ENCODE measurements at places on chromosomes 6 and 20. TPM values are rescaled to one million over a fixed set of nuclear protein-coding genes. Genes with fewer than 3 reads are reported as not detected.

DNA sequence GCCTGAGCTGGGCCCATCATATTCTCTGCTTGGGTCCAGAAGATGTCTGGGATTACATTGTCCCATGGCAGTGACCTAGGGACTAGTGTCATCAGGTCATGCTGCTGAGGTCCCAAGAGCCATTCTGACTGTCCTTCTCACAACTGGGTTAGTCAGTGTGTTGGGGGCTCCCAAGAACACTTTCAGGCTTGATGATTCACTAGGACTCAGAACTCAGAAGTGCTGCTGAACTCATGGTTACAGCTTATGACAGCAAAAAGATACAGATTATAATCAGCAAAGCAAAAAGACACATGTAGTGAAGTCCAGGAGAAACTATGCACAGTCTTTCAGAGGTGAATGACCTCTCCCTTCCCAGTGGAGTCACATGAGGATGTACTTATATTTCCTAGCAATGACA is 107.8 kb downstream of the SYNE1 start:
- DNase-seq: no peak

DNA sequence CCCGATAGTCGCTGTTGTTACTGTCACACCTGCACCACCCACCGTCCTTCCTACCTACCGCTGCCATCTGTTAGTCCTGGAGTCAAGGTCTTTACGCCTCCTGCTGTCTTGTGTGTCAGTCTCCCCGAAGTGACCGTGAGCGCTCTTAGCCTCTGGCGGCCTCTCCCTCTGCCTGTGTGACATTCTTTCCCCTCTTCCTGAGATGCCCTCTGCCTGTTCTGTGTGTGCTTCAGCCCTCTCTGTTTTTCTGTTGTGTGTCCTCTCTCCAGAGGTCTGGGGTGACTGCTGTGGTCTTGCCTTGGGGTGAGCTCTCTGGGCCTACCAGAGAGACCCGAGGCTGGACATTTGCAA is 54.9 kb downstream of the TCP11 start:
- no peak for DNase-seq

GRCh38 chr20:25083141-25083772 is 1.3 kb upstream of the VSX1 start:
- no peak for DNase-seq

DNA sequence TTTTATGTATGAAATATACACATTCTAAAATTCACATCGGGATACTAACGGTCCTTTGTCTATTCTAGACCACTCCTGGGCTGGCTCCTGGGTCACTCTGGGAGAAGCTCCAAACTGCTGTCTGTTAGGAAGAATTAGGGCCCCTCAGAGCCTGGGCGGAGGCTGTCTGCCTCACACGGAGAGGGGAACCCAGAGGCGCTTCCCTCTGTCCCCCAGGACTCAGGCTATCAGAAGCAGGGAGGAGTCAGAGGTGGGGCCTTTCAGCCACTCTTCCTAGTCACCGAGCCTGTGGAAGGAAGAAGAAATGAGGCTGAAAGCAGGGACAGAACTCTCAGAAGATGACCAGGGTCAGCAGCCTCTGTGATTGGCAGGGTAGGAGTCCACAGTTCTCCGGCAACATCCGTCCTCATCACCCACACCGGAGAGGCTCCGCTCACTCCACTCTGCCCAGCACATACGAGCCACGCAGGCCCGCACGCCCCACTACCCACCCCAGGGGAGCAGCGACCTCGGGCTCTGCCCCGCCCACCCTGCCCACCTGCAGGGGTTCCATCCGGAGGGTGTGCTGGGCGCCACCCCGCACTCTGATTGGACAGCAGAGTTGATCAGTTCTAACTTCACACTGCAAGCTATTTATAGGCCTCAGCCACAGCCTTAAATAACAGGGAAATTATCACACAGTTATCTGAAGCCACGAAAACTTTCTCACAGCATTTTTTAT is 182.1 kb upstream of the AFDN start:
- DNase-seq: no peak

DNA sequence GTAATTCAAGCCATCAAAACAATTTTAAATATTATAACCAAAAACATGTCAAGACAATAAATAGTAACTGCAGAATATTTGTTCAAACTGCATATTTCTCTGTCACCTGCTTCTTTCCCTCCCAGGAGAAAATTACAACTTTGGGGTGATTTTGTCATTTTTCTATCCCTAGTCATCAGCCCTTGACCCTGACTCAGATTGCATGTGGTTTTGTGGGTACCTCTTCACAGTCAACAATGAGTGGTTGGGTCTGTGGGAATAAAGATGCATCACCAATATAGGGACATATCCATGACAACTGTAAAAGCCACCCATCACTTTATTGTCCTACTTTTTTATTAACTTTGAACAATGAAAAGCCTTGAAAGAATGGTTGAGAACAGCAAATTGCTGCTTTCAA is 7.3 kb downstream of the COL10A1 start:
- no peak for DNase-seq

DNA sequence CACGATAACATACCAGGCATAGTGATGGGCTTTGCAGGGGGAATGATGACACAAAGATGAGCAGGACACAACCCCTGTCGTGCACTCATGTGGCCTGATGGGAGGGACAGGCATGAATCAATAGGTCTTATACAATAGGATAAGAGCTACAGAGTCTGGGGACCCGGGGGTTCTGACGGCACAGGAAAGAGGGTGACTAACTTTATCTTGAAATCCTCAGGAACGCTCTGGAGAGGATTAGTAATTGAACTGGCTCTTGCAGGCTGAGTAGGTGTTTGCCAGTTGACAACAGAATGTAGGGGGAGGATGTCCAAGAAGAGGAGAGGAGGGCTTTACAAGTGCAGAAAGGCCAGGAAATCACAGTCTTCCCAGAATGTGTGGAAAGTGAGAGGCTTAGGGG is 219.9 kb upstream of the ECI2 start:
- no peak for DNase-seq

The CFAP61 gene
- total RNA-seq: 0.67 TPM

The RBPJL gene
- total RNA-seq: not detected

The EBF4 gene
- 8.2 TPM for total RNA-seq

The ADGRG6 gene
- 22.6 TPM for total RNA-seq
